ENCODE measurements at places on chromosomes 7 and 10. TPM values are rescaled to one million over a fixed set of nuclear protein-coding genes. Genes with fewer than 3 reads are reported as not detected.

The CPED1 gene
- total RNA-seq = 32.2 TPM

The GNGT1 gene
- total RNA-seq = not detected

The COL28A1 gene
- total RNA-seq = not detected

The CPXM2 gene
- total RNA-seq = 19.4 TPM

The EPDR1 gene
- total RNA-seq = 76.3 TPM

The SLC18A3 gene
- under 0.01 TPM for total RNA-seq

The PNLIPRP3 gene
- not detected for total RNA-seq

The SPAM1 gene
- not detected for total RNA-seq

The NEBL gene
- 0.12 TPM for total RNA-seq

The TSPAN33 gene
- 0.12 TPM for total RNA-seq

The MYL7 gene
- total RNA-seq = 0.82 TPM

The MMP21 gene
- 0.30 TPM for total RNA-seq

All from smooth muscle cell of the coronary artery (primary cell).